Stimulated activated CD4-positive, alpha-beta T cell treated with anti-CD3 and anti-CD28 coated beads, Interleukin-1b, Interleukin-23, amount 100 ng/mL, for 1 hour (primary cell): ENCODE measurements at places on chromosomes 3 and 15.

- DNase-seq, result no peak
Observed at GRCh38 chr3:17581421-17582080, 160.9 kb downstream of the TBC1D5 start.

DNA sequence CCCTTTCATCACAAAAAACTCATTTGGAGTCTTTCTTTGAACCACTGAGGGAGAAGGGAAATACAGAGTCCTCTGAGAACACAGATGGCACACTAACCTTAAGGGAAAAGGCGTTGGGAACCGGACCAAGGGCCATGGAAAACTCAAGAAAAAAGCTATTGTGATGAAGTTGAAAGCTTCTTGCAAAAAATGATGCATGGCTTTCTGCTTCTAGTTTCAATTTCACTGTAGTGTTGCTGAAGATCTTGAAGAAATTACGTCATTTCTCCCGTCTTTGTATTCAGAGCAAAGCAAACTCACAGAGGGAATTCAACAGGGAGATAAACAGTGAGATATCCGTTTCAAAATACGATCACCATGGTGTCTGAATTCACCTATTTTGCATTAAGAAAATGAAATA is 642.3 kb upstream of the ADAMTS9 start:
- no peak for DNase-seq

- no peak for DNase-seq
Observed at GRCh38 chr15:82951472-82952157, 905 bp downstream of the HOMER2 start.

- no peak for DNase-seq
Observed at GRCh38 chr3:138625707-138626365, 17.3 kb downstream of the FAIM start.

GRCh38 chr15:55789066-55789660 is 46.2 kb upstream of the PRTG start:
- DNase-seq, result peak; percentile 4

DNA sequence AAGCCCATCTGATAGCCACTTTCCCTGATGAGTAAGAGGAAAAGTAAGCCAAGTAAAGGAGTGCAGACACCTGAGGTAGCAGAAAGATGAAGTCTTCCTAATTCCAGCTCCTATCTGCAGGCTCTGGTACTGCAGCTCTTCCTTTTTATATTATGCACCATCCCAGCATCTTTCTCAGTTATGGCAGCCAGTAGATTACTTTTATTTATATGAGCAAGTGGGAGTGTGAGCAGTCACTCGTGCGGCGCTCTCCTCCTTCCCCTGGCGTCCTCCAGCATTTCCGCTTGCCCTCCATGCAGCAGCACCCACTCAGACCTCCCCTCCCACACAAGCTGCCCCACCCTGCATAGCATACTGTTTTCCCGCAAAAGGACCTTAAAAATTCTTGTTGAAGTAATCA is 465.9 kb upstream of the DPPA4 start:
- DNase-seq, result no peak

DNA sequence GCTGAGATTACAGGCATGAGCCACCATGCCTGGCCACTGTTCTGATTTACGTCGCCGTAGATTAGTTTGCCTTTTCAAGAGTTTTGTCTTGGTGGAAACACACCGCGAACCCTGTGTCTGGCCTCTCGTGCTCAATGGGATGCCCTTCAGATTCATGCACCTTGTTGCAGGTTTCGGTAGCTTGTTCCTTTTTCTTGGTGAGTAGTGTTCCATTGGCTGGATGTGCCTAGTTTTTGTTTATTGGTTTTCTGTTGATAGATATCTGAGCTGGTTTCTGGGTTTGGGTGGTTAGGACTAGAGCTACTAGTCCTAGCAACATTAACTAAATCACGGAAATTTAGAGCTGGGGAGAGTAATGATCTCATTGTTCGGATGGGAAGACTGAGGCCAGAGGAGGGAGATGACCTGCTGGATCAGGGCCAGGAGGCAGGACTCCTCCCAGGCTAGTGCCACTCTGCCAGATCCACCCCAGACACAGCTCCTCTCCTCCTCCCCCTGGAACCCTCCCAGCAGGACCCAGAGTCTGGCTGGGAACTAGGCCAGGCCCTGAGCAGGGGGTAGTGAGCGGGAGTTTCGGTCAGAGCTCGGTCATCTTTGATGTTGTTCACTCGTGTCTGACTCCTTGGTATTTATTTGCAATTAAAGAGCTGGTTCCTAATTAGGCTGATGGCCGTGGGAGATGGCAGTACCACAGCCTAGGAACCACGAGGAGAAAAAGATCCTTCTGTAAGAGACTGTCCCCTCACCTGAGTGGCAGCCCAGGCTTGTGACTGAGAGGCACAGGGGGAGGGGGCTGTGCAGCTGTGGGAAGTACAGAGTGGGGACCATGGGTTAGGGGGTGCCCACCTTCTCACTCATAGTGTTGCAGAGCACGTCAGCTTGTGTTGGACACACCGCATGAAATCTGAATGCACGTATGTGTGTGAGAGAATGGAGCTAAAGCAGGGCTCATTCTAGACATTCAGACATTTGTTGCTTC is 73.4 kb downstream of the SMAD6 start:
- no peak for DNase-seq

DNA sequence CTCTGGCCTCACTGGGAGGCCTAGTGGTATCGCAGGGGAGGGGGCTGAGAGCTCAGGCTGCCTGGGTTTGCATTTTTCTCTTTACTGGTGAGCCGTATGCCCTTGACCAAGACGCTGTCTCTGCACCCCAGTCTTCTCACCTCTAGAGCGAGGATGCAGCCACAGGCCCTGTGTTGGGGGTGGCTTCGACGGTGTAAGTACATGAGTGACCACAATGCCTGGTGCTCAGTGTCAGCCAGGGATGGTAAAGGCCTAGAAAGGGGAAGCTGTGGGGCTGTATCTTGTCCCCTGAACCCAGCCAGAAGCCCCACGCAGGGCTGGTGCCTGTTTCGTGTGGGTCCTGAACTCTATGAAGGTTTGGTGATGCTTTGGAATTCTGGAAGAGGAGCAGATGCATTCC is 19.8 kb downstream of the SYNM start:
- DNase-seq, result no peak

DNA sequence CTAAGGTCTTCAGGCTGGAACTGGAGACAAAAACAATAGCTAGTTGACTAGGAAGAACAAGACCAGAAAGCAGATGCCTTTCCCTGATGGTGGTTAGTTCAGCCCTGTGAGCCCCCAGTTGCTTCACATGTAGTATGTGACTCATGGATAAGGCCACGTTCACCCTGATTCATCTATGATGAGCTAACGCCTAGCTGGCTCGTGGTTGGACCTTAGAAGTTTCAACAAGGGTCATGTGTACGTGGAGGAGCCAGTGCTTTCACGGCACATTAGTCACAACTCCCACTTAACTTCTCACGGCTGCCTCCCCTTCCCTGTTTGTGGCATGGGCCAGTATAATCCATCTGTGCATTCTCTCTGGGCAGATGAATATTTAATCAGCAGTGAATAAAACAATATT is 20.6 kb downstream of the COL8A1 start:
- no peak for DNase-seq

DNA sequence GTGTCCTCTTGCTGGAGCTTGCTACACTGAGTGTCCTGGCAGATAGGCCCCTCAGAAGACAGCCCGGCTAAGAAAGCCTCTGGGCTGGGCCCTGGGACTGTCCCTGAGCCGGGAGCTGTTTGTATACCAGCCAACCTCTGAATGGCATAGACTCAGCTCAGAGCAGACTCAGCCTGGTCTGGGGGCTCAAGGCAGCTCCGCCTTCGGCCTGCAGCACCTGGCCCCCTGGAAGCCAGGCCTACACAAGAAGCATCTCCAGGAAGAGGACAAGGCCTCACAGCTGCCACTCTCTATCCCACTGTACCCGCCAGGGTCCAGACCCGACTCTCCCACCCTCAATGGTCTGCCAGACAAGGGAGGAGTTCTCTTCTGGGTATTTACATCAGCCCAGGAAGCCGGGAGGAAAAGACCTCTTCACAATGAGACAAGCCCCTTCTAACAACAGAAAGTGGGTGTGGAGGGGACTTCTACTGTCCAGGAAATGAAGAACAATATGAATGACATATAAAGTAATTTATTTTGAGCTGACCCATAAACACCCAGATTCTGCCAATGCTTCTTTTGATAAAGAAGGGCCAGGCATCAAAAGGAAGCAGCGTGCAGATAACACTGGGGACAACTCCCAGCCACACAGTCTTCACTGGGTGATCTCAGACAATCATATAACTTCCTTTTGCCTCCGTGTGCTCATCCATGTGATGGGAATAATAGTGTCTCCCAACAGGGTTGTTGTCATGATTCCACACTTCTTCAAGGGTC is 110.2 kb downstream of the TPRA1 start:
- no peak for DNase-seq

GRCh38 chr3:183393625-183394024 is 34.8 kb downstream of the MCF2L2 start:
- no peak for DNase-seq

- DNase-seq, result no peak
Observed at GRCh38 chr15:90301707-90302300, 36.3 kb downstream of the NGRN start.

- DNase-seq, result no peak
Observed at GRCh38 chr15:79089890-79090486, 592 bp downstream of the RASGRF1 start.

DNA sequence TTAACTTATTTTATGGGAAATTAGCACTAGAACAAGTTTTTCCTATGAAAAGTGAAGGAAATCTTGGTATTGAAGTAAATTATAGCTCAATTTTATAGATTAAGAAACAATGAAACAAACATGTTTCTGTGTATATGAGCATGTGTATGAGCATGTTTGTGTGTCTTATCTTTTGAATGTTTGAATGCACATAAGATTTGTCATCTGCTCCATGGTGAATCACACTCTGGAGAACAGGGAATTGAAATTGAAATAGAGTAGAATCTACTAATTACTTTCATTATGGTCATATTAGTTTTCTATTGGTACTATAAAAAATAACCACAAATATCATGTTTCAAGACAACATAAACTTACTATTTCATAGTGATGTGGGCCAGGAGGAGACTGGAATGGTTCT is 646.6 kb downstream of the OTOL1 start:
- no peak for DNase-seq

- DNase-seq, result no peak
Observed at GRCh38 chr15:55685286-55685685, 57.7 kb downstream of the PRTG start.

DNA sequence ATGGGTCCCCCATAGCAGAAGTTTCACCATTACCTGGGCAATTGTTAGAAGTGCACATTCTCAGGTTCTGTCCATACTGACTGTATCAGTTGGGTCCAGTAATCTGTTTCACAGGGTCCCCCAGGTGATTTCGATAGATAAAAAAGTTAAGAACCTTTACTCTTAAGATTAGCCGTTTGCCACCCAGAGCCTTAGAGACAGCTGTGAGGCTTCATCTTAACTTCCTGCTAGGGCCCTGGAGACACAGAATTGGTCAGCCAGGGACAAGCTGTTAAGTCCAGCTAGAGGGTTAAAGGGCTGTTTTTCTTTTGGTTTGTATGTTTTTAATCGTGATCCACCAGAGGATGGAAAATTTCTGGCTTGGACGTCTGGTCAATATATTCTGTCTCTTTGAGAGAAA is 6.7 kb downstream of the FAM162A start:
- DNase-seq, result no peak

DNA sequence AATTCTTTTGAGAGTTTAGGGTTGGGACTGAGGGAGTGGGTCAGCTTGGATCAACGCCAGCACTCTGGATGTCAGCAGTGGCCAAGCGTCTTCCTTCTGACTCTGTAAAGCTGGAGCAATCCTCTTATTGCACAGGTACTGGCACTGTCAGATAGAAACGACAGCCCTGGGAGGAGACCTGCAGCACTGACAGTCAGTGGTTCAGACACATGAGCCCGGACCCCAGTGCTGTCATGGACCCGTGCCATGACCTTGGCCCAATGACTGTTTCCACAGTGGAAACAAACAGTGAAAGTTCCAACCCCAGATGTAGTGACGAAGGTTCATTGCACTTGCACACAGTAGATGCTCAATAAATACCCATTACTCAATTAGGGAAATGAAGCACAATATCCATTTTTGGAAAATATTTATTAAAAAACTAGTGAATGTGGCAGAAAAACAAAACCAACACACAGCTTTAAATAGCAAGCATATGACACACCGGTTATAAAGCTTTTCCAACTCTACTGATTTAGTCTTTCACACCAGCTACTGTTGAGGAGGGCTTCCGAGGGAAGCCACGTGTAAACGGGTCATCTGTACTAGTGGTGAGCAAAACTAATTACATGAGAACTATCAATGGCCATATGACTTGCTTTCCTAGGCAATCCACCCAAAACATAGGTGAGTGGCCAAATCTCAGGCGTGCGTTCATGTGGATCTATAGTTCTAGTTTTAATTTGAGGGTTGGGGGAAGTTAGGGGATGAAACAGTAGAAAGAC is 22.1 kb downstream of the SIAH2 start:
- no peak for DNase-seq

GRCh38 chr15:48144889-48145288 is 24.1 kb downstream of the SLC24A5 start:
- no peak for DNase-seq

DNA sequence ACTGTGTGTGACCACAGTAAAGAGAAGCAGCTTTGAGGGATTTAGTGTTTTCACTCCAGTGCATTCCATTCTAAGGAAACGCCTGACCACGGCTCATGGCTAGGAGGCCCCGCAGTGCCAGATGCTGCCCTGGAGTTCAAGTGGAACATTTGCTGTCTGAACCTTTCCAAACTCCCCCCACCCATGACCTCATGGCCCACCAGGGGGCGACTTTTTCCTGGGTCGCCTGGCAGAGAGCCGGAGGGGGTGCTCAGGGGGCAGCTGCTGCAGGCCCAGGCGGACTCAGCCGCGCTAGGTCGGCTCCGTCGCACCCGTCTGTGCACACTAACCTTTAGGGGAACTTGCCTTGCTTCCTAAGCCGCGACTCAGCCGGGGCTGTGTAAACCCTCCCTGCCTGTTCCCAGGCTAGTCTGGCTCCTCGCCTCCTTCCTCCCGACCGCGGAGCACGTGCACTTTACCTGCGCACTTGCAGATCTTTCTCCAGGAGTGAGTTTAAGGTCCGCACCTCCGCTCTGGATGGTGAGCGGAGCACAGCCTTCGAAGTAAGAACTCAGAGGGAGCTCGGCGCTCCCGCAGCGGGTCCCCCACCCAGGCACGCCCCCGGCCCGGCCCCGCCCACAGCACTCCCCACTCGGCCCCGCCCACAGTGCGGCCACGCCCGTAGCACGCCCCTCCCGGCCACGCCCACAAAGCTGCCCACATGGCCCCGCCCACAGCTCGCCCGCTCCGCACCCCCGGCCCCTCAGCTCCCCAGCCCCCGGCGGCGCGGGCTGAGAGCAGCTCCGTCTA is at the start of gene OCA2:
TSS of gene OCA2 (minus strand) at position 550 of the 789 bp plus-strand sequence. CDS start 17,441 bp downstream, outside the sequence.
- no peak for DNase-seq

- no peak for DNase-seq
Observed at GRCh38 chr3:23041918-23042696, 161.0 kb upstream of the UBE2E2 start.

DNA sequence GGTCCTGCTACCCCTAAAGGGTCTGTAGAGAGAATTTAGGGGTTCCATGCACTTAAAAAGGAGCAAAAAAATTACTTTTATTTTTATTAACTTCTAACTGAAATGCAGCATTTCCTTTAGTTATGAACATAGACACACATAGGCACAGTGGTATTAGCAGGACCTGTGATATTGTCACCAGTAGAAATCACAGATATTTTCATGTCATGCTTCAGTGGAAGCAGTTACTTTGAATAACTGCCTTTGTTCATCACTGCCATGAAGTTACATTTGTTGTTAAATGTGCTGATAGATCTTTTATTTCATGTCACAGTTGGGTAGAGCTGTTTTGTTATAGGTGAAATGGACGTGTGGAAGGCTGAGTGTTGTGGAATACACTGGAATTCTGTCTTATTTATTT is 37.4 kb downstream of the TRAK1 start:
- no peak for DNase-seq
